PC-3 (cell line): ENCODE measurements at places on chromosomes 4 and X. TPM values are rescaled to one million over a fixed set of nuclear protein-coding genes. Genes with fewer than 3 reads are reported as not detected.

DNA sequence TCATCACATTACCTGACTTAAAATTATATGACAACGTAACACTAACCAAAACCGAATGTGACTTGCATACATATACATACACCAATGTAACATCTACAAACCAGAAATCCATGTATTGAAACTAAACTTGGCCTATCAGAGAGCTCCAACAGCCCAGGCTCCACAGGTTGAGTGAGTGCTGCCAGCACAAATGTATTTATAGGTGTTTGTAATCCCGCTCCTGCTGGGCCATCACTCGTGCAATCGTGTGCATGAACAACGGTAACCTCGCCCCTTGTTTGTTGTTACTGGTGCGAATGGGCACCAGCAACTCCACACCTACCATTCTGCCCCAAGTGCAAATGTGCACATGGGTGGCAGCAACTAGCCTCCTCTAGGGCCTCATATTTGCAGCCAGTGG, 285.7 kb upstream of the ZCCHC13 start:
- DNase-seq, result no peak

DNA sequence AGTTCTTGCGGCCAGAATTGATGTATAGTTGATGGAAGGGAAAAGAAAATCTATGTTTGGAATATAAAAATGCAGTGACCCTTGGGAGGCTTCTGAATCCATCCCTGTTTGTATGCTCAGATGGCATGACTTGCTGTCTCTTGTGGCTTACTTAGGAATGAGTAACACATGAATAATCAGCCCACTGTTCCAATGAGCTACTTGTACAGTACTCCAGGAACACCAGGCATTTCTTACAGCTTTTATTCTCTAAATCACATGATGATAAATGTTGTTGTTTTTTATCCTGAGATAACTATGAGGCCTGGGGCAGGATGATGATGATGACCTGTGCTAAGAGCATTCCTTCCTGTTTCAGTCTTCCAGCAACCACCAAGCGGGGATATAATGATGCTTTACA, 18.9 kb downstream of the TMPRSS11E start:
- DNase-seq, result peak; percentile 90

DNA sequence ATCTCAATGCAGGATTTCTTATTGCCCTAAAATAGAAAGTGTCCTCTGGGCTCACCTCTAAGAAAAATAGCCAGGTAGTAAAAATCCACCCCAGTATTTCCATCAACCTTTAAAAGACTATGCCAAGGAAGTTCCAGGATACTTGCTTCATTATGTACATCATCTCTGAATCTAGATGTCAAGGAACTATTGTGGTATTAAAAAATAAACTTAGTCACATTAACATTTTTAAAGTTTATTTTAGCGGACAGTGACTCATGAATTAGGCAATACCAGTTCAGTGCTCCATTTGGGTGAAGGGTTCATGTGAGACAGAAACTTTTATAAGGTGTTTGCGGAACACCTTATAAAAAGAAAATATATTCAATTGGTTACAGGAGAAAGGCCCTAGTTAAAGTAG, 209.2 kb downstream of the ADAM29 start:
- peak; percentile 88 for DNase-seq

DNA sequence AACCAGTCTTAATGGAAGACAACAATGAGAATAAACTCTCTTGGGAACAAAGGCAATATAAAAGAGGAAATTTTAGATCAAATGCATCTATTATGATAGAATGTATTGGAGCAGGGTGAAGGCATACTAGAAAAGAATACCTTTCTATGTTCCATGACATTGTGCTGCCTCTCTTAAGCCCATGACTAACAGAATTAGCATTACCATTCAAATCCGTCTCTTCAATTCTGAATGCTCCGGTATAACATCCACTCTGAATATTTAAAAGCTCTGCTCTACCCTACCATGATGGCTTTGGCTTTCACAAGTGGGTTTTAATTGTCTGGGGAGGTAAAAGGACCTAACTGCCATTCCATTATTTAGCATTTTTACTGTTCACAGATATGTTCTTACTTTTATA, 1878.4 kb downstream of the ARAP2 start:
- no peak for DNase-seq

DNA sequence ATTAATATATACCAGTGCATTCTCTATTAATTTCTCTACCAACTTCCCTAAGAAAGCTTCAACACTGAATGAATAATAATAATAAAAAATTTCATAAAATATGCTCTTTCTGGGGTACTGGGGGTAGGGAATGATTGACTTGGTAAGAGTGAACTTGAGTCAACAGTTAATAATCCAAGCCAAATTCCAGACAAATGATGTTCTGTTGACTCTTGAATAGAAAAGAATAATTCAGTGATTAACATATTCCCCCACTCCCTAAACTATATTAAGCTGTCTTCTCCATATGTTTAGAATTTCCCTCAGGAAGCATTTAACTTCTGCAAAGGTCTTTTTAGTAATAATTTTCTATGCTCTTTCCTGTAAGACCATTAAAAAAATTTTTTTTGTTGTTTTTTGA, 12.3 kb downstream of the PGRMC2 start:
- peak; percentile 54 for DNase-seq

DNA sequence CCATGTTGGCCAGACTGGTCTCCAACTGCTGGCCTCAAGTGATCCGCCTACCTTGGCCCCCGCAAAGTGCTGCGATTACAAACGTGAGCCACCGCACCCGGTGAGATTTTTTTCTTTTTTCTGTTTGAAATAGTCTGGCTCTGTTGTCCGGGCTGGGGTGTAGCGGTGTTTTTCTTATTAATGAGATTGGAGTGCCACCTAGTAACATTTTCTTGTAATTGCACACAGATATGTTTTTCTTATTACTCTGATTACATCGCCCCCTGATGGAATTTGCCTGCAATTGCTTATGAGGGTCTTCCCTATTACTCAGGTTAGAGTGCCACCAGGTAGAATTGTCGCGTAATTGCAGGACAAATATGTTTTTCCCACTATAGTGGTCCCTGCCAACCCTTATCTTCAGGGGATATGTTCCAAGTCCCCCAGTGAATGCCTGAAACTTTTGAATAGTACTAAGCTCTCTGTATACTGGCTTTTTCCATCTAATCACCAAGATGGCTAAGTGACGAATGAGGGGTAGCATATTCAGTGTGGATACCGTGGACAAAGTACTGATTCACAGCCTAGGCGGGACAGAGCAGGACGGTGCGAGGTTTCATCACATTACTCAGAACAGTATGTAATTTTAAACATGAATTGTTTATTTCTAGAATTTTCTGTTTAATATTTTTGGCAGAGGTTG, 8.6 kb upstream of the PDHA1 start:
- peak; percentile 55 for DNase-seq

The PNMA6F gene
- total RNA-seq, result not detected in 2 replicates

The WDR19 gene
- total RNA-seq, result 11.0 and 16.7 TPM in 2 replicates
